ENCODE measurements at places on chromosomes 6 and 20.

DNA sequence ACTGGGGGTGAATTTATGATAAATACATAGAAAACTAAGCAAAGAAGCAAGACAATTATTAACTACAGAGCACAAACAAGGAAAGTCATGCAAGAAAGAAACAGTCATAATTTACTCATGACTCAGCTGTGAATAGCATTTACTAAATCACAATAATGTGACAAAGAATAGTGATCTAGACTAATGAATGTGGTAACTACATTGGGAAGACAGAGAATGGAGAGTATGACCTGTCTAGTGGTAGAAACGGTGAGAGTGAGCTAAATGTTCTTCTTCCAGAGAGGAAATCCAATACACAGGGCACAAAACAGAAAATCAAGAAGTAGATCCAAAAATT is 153.5 kb upstream of the DST start:
- no peak for DNase-seq

DNA sequence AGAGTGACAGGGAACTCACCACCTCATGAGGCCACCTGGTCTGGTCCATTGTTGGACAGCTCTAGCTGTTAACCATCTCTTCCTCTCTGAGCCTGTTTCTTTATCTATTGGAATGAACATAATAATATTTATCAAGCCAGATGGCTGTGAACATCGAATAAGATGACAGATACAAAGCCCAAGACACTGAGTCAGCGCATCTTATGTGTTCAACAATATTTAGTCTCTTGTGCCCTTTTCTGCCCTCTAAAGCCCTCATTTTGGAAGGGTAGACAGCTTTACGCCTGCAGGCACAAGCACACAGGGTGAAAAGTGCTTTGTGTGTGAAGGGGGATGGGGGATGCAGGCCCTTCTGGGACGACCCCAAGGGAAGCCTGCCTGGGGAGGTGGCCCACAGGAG is 164.0 kb downstream of the GRM4 start:
- no peak for DNase-seq

GRCh38 chr6:19549109-19549508 is 288.1 kb upstream of the ID4 start:
- no peak for DNase-seq

- DNase-seq = no peak
Measured at GRCh38 chr6:36607683-36608386, 13.7 kb downstream of the SRSF3 start.

DNA sequence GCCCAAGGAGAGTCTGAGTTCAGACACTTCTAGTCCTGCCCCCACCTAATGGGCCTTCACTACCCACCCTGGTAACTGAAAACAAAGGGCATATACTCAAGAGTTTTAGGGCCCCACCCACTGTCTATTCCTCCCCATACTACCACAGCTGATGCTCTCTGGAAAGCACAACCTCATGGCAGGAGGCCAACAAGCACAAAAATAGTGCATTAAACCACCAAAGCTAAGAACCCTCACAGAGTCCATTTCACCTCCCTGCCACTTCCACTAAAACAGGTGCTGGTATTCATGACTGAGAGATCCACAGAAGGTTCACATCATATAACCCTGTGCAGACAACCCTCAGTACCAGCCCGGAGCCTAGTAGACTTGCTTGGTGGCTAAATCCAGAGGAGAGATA is 132.1 kb upstream of the ADGRB3 start:
- no peak for DNase-seq

DNA sequence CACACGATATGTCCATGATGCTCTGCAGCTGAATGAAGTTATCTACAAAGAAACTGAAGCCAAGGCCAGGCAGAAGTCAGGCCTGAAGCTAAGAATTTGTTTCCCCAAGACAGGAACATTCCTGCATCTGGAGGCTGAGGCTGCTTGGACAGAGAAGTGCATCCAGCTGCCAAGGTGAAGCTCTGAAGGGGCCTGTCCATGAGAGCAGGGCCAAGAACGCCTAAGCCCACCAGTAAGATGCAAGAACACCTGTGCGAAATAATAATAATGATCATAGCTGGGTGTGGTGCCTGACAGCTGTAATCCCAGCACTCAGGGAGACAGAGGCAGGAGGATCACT is 37.7 kb upstream of the B4GALT5 start:
- DNase-seq = no peak

DNA sequence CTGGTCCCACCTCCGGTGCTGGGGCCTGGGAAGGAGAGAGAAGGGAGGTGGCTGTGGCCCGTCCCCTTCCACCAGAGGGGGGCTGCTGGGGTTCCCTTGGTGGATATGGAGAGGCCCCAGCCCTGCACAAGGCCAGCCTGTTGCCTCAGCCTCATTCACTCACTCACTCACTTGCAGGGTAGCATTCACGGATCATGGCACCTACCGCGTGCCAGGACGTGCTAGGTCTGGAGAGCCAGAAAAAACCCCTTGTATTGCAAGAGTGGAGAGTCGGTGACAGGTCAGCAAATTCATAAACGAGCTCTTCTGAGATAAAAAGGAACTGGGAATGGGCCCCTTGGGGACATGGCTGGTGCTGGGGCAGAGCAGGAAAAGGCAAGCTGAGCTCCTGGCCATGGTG is 6.4 kb upstream of the ZBTB46 start:
- DNase-seq = no peak

DNA sequence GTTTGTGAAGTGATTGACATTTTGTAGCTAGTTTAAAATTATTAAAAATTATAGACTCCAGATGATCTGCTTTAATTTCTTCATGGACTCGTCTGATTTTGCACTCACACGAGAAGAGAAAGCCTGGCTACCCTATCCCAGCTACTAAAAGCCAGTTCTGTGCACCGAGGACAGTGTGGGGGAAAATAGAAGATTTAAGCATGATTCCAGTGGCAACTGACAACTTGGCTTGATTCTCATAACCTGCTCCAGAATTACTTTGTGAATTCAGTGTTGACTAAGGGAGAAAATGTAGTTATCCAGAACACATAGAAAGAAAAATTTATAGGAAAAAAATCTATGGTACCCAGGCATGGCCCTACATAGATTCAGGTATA is 88.7 kb downstream of the SNAP25 start:
- no peak for DNase-seq

DNA sequence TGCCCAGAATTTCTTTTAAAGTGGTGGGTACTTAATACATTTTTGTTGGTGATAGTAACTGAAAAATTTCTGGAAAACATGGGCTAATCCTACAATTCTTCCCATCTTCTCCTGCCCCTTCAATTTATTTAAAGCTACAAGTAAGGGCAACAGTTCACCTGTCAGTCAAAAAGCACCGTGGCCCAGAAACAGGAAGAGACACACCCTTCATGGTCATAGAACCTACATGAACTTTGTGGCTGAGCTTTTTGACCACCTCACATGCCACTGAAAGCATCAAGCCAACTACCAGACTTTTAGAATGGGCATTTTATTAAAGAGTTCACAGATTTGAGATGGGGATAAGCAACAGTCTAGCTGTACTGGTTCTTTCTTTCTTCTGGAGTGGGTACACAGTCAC is 201.1 kb upstream of the CNR1 start:
- DNase-seq = no peak

GRCh38 chr6:127343809-127344659 is 625 bp upstream of the ECHDC1 start:
- DNase-seq = peak; percentile 35

DNA sequence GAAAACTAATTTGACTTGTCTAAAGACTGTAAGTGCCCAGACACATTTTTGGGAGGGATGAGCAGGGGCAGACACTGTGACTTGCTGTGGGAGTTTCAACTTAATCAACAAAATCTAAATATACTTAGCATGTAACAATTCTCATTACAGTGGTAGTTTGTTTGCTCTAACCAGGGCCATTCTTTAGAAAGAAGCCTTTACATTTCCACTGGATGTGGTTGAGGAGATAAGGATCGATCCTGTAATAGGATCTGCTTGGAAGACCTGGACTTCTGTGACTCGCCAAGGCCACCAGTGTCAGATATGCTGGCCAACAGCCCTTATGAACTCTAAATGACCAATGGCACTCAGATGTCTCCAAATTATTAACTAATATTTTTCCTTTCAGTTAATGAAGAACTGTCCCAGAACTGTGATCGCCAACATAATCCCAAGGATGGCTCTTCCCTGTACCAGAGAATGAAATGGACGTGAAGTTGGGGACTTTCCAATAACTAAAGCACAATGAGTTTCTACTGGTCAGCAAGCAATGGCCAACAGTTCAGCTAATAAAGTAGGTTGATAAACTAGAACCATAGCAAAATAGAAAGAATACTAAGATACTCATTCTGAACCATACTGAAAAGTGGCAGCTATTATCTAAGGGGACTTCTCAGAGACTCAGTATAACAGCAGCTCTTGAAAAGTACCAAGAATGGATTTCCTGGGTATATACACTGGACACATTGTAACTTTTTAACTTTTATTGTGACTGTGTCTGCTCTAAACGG is 7.5 kb downstream of the SMLR1 start:
- no peak for DNase-seq

All from hindlimb muscle (tissue), 1 donor.